ENCODE measurements at places on chromosomes 6 and 20. TPM values are rescaled to one million over a fixed set of nuclear protein-coding genes. Genes with fewer than 3 reads are reported as not detected.
A peak's percentile ranks its signal among the peaks of the same experiment; 100 is the strongest.

PRL gene
- polyA plus RNA-seq = not detected

DNA sequence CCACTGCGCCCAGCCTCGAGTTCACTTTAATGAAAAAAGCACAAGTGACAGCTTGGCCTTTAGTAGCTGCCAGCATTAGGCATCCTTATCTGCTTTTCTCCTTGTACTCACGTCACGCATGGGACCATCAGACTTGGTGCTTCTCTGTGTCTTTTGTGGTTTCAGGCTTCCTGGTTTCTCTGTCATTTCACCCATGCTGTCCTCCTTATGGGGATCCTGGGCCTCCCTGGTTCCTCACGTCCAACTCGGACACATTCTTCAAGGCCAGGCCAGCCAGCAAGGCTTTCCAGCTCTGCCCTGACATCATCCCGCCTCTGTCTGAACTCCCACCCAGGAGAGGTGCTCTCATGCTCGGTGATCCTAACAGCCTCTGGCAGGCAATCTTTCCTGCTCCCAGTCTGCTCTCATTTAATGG is 83.2 kb downstream of the TIAM2 start:
- no peaks in the 10 kb centered on the region for H3K36me3 ChIP-seq
- DNase-seq = no peak
- no peak overlapping the region for H3K27ac ChIP-seq
- no peak overlapping the region for H3K4me3 ChIP-seq
- H3K27me3 ChIP-seq = no peaks in the 10 kb centered on the region

NUP43 gene
- polyA plus RNA-seq = 4.6 TPM

SAMD5 gene
- polyA plus RNA-seq = 3.1 TPM

CRISP2 gene
- polyA plus RNA-seq = not detected

GRCh38 chr20:50152394-50153152 is 950 bp downstream of the PEDS1 start:
- peak overlapping the region; percentile 81 for H3K27ac ChIP-seq
- H3K36me3 ChIP-seq = no peaks in the 10 kb centered on the region
- no peaks in the 10 kb centered on the region for H3K27me3 ChIP-seq
- H3K4me1 ChIP-seq = peaks cover 9% of the 10 kb centered on the region

- no peaks in the 10 kb centered on the region for H3K36me3 ChIP-seq
- H3K4me3 ChIP-seq = no peak overlapping the region
- H3K27me3 ChIP-seq = no peaks in the 10 kb centered on the region
- no peak overlapping the region for H3K27ac ChIP-seq
- DNase-seq = no peak
- H3K4me1 ChIP-seq = no peaks in the 10 kb centered on the region
Observed at GRCh38 chr20:8432435-8433148, 300.5 kb downstream of the PLCB1 start.

All from liver (tissue), 10 donors.